ENCODE measurements at places on chromosomes 3 and 15.

DNA sequence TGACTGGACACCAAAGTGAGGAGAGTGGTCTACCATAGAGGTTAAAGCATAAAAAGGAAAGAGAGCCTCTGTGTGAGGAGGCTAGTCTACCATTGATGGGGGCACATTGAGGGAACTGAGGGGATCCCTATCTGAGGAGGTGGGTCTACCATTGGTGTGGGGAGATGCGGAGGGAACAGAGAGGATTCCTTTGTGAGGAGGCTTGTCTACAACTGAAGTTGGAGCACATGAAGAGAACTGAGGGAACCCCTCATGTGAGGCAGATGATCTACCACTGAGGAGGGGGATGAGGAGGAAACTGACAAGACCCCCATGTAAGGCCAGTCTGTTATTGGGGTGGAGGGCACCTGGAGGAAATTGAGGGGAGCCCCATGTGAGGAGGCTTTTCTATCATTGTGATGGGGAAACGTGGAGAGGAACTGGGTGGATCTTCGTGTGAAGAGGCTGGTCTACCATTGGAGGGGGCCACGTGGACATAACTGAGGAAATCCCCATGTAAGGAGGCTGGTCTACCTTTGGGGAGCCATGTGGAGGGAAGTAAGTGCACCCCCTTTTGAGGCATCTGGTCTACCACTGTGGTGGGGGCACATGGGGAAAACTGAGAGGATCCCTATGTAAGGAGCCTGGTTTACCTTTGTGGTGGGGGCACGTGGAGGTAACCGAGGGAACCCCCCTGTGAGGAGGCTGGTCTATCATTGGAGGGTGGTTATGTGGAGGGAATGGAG, 160.1 kb downstream of the FBLN2 start:
- no peak for DNase-seq

DNA sequence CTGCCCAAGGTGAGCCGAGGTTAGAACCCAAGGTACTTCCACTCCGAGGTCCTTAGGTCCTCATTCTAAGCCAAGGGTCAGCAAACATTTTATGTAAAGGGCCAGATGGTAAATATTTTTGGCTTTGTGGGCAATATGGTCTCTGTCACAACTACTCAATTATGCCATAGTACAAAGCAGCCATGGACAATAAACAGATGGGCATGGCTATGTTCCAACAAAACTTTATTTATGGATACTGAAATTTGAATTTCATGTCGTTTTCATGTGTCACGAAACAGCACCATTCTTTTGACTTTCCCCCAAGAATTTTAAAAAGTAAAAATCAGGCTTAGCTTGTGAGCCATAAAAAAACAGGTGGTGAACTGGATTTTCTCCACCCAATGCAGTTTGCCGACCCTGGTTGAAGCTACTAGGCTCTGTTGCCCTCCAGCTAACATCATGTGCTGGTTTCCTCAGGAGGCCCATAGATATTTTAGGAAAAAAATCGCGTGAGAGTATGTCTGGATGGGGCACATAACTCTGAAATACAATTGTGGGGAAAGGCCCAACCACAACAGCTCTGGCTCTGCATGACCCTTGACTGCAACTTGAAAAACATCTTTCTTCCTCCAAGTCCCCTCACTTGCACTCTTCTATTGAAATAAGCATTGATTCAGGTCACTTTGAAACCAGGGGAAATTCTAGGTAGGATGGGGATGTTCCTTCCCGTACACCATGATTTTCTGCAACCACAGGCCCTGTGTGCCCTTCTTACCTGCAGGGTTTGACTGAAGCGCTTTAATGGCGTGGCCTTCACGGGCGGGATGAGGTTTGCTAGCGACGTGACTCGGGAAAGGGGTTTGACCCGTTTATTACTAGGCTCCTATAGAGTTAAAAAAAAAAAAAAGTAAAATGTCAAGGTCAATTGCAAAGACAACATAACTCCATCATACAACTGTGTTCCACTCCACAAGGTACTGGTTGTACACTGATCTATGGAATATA, 28.5 kb downstream of the ARHGEF3 start:
- peak; percentile 8 for DNase-seq

- peak; percentile 19 for DNase-seq
Observed at GRCh38 chr15:81221449-81221848, 24.8 kb downstream of the IL16 start.

- peak; percentile 62 for DNase-seq
Observed at GRCh38 chr3:10242182-10243065, 5.8 kb upstream of the TATDN2 start.

DNA sequence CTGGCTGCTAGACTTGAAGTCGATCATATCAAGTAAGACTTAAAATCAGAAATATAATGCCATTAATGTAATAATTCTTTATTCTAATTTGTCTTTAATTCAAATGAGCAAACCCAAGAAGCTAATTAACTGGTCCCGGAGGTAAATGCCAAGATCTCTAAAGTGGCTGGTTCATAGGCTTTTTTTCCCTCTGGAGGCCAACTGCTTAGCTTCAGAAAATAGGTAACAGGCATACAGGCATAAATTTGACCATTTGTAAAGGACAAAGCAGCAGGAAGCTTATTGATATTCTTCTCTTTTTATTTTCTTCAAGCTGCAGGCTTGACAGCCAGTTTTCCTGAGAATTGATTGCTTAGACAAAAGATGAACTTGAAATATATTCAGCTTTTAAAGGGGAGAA, 158.6 kb upstream of the RAP2B start:
- no peak for DNase-seq

Measured in GM23248 (cell line).